Stimulated activated CD8-positive, alpha-beta memory T cell treated with anti-CD3 and anti-CD28 coated beads, Interleukin-15, amount 100 ng/mL, for 24 hours (primary cell): ENCODE measurements at places on chromosomes 2 and 18.

DNA sequence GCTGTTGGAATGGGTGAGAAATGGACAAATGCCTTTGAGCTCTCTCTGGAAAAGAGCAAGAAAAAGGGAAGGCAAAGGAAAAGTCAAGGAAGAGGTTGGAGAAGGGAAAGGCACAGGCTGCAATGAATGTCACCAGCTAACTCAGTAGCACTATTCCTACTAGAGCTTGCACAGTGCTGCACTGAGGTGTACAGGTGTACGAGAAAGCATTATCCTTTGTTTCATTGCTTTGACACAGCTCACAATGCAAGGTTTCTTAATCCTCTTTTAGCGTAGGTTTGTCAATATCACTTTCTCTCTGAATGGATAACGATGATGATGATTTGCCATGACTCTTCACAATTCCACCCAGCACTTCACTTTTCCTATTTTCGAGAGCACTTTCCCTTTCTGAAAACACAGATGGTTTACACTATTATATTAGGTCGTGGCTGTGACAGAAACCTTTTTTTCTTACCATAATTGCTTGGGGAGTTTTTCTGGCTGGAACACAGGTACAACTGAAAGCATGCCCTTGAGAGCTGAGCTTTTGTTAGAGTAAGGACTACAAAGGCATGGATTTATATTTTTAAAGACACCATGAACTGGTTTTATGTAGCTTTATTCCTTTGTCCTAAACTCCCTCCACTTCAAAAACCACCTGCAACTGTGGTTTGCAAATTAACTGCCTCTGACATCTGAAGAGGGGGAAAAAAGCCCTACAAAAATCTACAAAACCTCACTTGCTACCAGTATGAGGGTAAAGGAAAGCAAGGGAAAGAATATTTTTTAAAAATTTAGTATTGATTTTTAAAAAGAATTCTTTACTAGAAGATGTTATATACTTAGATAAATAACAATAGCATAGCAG is 265.5 kb downstream of the TGIF1 start:
- DNase-seq: no peak

DNA sequence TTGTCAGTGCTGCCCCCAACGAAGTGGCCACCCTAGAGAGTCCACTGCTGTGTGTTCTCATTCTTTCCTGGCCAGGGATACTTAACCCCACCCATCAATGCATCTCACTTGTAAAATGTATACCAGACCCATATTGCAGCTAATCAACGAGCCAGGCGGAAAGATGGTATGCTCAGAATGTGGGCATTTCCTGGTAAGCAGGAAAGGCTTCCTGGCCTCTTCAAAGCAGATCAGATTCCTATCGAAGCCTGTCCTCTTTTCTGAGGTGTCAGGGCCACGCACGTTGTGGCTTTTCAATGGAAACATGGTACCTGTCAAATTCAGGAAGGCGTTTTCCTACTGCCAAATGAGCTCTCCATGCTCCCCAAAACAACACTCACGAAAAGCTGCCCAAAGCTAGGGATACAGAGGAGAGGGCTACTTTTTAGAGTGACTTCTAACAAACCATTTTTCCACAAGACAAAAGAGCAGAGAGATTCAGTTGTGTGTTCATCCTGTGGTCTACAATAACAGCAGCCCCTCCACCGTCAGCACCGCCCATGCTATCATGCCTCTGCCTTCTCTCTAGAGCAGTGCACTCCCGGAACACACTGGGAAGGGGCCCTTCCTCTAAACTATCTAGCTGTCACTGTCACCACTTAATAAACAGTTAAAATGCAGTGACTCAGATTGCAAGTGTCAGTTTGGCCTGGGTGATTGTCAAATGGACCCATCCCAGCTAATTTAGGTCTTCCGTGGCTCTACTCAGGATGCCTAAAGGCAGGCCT is 535.1 kb downstream of the RNF144A start:
- DNase-seq: no peak

DNA sequence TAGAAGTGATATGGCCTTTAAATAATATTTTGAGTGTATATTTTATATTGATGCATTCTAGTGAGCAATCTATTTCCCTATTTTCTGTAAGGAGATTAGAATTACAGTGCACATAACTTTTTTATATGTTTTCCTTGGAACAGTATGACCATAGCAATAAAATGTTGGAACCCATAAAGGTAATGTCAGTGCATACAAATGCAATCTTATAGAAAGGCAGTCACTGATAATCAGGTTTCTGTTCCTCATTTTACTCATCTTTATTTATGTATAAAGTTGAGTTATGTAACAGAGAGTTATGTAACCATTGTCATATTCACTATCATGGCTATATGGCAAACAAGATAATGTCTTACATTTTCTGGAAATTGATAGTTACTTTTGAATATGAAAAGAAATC is 179.9 kb upstream of the NETO1 start:
- DNase-seq: no peak

- DNase-seq: no peak
Observed at GRCh38 chr2:226979004-226979403, 143.2 kb downstream of the RHBDD1 start.

DNA sequence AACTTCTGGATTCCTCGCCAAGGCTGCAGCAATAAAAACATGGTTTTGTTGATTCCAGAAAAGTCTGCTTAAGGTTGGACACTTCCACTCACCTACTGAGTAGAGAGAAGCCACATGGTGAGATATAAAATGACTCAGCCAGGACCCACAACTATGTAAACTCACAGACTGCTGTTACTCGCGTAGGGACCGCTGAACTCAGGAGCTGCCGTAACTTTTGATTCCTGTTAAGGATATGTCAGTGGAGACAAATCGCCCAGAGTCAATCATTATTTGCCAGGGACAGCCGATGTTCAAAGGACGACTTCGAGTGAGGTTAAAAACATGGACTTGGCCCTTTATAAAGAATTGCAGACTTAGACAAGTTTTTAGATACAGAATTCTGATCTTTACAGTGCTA is 25.6 kb downstream of the CYB5A start:
- no peak for DNase-seq

DNA sequence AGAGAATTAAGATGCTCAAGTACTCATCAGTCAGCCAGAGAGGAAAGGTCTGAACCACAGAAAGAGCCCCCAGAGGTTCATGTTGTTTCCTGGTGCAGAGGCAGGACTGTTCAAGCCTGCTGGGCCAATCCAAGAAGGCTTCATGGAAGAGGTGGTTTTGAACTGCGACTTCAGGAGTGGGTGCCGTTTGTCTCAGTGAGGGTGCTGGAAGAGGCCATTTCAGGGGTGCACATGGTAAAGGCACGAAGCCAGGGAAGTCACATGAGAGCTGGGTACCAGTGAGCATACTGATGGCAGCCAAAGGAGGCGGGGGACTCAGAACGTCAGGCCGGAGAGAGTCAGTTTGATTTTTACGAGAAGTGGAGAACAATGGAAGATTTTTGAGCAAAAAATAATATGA is 55.5 kb downstream of the EMILIN2 start:
- DNase-seq: no peak

GRCh38 chr2:68362069-68362468 is 3.0 kb upstream of the PLEK start:
- DNase-seq: peak; percentile 46

- no peak for DNase-seq
Observed at GRCh38 chr2:119836455-119837142, 76.9 kb downstream of the PTPN4 start.

- no peak for DNase-seq
Observed at GRCh38 chr2:232485757-232486557, 1.7 kb downstream of the ECEL1 start.

DNA sequence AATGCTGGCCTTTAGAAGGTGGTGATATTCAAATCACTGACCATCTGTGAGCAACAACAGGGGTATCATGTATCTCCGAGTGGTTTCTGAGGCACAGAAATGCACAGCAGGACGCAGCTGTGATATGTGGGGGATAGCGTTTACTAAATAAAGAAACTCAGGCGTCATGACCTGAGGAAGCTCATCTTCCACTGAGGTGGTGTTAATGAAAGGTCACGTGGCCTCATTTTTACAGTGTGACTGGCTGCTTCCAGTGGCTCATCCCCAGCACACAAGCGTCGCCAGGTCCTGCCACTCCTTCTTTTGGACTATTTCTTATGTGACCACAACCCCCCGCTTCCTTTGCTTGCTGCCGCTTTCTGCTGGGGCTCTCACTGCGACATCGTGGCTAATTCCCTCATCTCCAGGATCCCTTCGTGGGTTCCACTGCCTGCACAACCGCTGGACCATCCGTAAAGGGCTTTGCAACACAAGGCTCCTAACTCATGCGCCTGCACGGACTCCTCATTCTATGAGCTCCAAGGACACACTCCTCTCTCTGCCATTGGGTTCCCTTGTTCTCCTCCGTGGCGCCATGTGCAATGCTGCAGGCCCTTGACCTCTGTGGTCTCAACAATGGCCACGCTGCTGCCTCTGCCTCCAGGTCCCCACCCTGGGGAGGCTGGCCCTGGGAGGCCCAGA is 109.3 kb downstream of the MBP start:
- DNase-seq: no peak

DNA sequence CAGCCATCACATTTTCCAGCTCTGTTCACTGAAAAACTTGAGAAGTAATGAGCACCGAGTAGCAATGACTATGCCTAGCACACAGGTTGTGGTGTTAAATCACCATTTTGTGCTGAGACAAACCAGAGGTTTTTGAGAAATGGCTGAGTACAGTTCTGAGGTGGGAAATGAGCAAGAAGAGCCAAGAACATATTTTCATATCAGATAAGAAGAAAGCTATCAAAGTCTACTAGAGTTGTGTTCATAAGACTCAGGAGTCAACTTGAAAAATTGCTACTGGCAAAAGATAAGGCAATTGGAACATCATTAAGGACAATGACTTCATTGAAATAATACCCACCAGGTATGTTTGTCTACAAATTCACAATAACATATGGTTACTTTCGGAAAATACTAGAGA is 108.1 kb downstream of the RIT2 start:
- no peak for DNase-seq

DNA sequence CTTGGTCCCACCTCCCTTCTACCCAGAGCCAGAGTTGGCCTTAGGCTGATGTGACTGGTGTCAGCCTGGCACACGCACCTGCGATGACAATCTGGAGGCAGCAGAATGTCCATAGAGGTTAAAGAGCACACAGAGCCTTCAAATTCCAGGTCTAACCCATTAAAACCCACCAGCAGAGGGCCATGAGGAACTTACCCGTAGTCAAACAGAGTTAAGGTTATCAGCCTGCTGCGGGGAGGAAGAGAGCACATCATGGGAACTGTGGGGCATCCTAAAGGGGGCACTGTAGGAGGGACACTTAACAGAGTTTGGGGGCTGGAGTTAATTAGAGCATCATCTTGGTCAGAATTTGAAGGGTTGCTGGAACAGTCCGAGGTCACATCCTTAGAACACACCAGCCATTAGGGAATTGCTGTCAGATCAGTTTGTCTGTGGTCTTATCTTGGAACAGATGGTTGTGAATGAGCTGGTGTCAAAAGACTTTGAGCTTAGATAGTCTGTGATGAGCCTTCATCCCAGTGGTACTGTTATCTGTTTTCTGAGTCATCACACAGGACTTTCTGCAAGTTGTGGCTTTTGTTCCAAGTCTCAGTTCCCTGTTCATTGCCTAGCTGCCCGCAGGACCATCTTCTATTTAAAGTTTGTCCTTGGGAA is 248.6 kb downstream of the LOXHD1 start:
- DNase-seq: no peak

- DNase-seq: no peak
Observed at GRCh38 chr2:171016125-171016524, 87.1 kb downstream of the GORASP2 start.

DNA sequence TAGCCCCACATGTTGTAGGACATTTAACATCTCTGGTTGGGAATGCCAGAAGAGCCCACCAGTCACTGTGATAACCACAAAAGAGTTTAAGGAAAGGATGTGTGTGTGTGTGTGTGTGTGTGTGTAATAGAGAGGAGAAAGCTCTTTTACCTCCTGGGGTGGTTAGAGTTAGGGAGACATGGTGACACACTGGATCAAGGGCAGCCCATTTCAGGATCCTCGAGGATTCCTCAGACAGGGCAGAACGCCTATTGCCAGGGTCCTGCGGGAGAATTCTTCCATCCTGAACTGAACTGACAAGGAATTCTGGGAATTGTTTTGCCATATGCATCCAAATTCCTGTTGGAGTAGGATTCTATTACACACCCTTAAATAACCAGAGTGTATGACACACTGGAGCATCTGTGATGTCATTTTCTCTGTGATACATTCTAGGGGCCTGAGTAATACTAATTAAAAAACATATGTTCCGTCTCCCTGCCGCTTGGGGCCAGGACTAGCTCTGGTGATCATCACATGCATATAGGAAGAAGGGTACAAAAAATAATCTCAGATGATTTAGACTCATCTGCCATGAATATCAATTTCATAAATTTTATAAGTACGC is 156.4 kb upstream of the MMADHC start:
- no peak for DNase-seq

DNA sequence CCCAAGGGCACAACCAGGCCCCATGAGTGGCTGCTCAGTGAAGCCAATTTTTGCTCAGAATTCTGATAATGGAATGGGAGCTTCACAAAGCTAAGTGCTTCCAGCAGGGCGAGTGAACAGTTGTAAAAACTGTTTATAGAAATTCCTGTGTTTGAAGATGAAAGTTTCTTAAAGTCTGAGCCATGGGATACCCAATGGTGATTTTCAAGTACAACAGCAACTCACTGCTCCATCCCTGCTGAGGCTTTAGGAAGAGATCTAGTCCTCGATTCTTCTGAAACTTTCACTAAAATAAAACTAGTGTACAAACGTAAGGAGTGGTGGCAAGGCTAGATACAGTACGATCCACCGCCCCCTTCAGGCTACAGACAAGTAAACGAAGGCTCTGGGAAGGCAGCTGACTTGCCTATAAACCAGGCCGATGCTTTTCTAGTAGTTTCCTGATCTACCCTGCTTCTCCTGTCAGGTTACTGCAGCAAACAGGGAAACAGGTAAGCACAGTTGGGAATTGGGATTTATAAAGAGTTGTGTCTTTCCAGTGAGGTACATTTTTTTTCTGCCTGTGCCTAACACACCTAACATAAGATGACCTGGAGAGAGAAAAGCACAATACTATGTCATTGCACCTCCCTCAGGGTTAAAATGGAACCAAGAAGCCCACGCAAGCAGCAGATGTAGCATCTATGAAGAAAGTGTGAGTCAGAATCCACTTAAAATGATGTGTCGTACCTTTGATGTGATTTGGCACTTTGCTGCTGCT is 108.7 kb downstream of the UXS1 start:
- no peak for DNase-seq

DNA sequence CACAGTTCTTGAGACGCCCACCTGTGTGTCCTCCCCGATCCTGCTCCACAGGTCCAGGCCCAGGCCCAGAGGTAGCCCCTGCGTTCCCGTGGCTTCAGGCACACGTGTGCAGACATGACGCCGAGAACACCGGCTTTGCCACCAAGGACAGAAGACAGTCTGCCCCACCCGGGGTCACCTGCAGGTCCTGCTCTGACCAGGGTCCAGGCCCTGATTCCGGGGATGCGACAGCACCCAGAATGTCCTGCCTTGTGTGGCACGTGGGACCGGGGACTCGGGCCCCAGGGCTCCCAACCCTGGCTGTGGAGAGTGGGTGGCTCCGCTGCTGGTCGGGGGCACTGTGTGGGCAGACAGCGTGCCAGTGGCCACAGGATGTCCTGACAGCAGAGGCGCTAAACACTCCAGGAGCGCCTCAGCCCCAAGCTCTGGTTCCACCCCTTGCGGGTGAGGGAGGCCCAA is 36.9 kb downstream of the ADI1 start:
- no peak for DNase-seq
